ENCODE measurements at places on chromosomes 2 and 18.

DNA sequence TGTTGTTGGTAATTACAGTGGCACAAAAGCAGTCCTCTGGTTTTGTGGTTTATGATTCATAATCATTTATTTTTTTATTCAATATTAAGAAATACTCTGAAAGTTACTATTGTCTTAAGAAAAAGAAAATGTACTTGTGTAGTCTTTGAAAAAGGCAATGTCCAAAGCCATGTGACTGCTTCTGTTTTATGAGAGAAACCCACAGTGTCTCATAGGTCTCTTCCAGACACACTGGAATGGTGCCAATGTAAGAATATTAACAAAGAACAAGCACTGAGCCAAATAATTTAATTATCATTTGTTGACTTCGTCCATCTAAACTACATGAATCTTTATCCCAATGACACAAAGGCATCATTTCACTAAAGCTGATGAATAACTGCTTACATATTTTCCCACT lies 62.5 kb downstream of the RPRM start:
- no peak for DNase-seq

GRCh38 chr2:72548081-72548764 lies 277.6 kb downstream of the EXOC6B start:
- DNase-seq = no peak

DNA sequence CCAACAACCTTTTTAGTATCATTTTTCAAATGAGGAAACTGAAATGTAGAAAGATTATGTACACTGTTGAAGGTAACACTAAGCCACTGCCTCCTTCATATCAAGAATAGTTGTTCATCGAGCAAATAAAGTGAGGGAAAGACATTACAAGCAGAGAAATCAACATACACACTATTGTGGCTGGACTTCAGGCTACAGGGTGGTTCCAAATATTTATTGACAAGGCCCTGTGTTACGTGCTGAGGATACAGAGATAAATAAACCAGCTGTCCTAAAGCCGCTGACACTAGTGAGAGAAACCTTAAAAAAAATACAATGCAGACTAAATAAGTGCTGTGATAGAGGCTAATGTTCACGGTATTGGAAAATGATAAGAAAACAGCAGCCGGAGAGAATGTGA lies 1.9 kb upstream of the LNPK start:
- DNase-seq = no peak

DNA sequence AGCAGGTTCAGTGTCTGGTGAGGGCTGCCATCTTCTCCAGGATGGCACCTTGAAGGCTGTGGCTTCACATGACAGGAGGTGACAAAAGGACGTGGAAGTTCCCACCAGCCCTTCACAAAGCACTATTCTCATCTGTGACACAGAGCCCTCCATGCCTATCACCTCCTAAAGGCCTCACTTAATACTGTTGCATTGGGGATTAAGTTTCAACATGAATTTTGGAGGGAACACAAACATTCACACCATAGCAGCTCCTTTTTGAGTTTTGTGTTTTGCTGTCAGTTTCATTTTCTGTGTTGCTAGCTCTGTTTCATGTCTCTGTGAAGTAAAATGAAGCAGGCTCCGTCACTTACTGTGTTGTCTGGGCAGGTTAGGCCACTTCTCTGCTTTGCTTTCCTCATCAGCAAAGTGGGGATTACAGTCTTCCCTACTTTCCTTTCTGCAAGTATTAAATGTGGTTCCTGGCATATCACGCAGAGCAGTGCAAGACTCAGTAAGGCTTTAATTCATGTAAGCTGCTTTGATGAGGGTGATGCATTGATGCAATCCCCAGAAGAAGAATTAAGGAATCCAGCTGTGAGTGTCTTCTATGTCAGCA lies 31.6 kb downstream of the LIMS1 start:
- DNase-seq = no peak

DNA sequence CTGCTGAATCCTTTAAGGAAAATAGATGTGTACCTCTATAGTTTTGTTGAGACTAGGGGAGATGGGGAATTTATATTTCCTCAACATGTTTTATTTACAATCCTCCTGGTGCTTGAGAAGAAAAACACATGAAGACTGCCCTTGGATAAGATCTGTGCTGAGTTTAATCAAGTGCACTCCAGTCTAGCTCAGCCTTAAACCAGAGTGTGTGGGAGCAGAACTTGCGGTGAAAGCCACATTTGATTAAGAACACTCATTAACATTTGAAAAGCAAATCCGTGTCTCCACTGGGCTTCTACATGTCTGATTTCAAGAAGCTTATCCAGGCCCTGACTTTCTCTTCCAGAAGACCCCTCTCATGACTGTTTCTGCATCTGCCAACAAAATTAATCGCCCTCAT lies 84.8 kb upstream of the ITGA6 start:
- DNase-seq = no peak

- no peak for DNase-seq
Observed at GRCh38 chr2:68177541-68177940, 19.9 kb downstream of the PNO1 start.

DNA sequence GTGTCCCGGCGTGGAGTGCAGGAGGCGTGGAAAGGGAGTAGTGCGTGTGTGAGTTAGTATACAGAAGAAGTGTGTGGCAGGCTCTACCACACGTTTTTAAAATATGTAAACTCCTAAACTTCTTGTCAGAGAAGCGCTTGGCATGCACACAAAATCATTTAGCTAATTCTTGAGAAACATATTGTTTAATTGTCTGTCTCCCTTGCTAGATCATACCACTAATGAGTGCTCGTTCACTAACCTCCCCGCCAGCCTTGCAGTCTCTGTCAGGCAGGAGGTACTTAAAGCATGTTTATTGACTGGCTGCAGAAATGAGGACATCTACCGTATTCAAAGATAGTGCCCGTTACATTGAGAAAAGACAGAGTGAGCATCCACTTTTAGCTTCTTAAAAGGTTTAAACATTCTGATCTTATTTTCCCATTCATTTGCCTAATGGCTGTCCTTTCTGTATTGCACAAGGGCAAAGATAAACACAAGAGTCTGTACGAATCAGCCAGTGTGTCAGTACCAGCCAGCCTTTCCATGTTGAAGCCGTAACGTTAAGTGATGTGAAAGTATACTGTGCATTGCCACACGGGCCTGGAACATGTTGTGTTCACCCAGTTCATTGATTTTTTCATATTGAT lies 41.4 kb downstream of the TRAPPC12 start:
- DNase-seq = no peak

GRCh38 chr2:7633566-7634153 lies 716.4 kb downstream of the RNF144A start:
- DNase-seq = no peak

GRCh38 chr2:129754831-129755230 lies 224.6 kb upstream of the RAB6C start:
- no peak for DNase-seq

GRCh38 chr2:68605939-68606338 lies 37.4 kb upstream of the PROKR1 start:
- DNase-seq = no peak

DNA sequence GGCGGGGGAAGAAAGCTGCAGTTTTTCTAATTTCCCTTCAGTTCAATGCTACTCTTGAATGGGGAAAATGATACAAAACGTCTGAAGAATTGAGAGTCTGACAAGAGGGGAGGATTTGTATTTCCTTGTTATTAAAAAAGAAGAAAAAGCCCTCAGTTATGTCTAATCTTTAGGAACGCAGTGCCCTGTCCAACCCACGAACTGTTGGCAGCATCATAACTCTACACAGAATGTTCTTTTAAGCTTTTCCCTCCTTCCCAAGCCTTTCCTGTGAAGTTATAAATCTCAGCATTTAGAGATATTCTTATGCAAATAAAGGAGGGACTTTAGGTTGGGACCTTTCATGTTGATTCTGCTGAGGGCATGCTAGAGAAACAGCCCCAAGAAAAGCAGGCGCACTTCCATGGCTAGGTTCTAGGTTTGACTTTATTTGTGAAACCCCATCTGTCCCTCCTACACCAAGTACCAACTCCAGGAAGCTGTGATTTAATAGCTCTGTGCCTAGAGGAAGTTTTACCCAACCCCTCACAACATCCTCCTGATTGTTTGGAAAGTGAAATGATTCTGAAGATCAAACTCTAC lies 288.6 kb downstream of the SETBP1 start:
- DNase-seq = no peak

- DNase-seq = peak; percentile 16
Observed at GRCh38 chr2:14932285-14932684, 299.8 kb downstream of the LRATD1 start.

- DNase-seq = no peak
Observed at GRCh38 chr2:8559805-8560204, 122.1 kb upstream of the ID2 start.

GRCh38 chr2:215966951-215967350 lies 46.4 kb downstream of the MREG start:
- DNase-seq = no peak

DNA sequence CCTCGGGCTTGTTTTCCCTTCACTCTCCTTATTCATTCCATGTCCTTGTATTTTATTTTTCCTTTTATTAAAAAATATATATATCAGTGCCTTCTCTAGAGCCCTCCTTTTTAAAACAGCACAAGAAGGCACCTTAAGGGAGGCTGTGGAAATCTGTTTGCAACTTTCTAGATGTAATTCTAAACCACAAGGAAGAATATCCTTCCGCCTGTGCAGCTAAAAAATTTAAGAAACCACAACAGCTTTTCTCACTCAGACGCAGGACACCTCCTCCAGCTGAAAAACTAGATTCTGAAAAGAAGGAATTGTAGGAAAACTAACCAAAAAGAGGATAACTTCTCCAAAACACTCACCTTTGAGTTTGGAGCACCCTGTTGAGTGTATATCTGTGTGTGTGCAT lies 142.2 kb downstream of the BCL11A start:
- DNase-seq = no peak

GRCh38 chr2:98556344-98557033 lies 51.8 kb downstream of the COA5 start:
- no peak for DNase-seq

GRCh38 chr2:129733041-129733440 lies 246.4 kb upstream of the RAB6C start:
- no peak for DNase-seq

DNA sequence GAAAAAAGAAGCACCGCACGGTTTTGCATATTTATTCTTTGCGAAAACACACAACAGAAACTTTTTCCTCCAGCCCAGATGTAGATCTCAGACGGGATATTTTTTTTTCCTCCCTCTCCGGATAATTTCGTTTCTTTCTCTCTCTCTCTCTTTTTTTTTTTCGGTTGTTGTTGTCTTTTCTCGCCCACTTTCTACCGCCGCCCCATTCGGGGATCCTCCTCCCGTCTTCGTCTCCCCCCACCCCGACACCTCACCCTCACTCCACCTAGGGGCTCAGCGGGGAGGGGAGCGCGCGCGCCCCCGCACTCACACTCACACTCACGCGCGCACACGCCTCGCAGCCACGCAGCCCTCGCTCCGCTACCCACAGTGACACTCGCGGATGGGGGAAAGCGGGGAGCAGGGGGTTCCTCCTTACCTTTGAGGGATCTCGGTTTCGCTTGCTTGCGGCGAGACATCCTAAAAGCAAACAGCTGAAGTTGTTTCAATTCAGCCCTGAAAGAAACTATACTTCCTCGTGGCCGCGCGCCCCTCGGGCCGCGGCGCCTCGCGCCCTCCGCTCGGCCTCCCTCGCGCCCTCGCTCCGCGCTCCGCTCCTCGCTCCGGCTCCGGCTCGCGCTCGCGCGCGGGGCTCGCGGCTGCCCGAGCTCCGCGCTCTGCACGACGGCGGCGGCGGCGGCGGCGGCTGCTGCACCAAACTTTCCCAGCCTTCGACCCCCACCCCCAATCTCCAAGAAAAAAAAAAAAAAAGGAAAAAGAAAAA lies 1.3 kb downstream of the ZNF521 start:
- no peak for DNase-seq

Measured in forelimb muscle (tissue), 1 donor.